ENCODE measurements at places on chromosomes 4 and X. TPM values are rescaled to one million over a fixed set of nuclear protein-coding genes. Genes with fewer than 3 reads are reported as not detected.
A peak's percentile ranks its signal among the peaks of the same experiment; 100 is the strongest.

EFHC2 gene
- 2.9 TPM for total RNA-seq

GRCh38 chrX:50770702-50771101 lies 43.3 kb downstream of the SHROOM4 start:
- no peaks in the 10 kb centered on the region for H3K36me3 ChIP-seq
- H3K27ac ChIP-seq: no peak overlapping the region
- DNase-seq: no peak
- no peak overlapping the region for H3K4me3 ChIP-seq

DNA sequence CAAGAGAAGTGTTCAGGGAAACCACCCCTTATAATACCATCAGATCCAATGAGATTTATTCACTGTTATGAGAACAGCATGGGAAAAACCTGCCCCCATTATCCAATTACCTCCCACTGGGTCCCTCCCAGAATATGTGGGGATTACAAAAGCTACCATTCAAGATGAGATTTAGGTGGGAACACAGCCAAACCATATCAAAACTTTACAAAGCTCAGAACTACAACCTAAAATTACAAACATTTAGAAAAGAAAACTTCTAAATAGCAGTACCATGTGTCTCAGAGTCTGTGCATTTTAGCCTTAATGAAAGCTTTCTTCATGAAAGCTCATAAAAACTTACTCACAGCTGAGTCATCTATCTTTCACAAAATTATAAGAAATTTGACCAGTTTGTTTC lies 1442.8 kb upstream of the PCDH7 start:
- H3K27ac ChIP-seq: no peak overlapping the region
- DNase-seq: no peak
- H3K36me3 ChIP-seq: no peaks in the 10 kb centered on the region
- H3K4me3 ChIP-seq: no peak overlapping the region

DNA sequence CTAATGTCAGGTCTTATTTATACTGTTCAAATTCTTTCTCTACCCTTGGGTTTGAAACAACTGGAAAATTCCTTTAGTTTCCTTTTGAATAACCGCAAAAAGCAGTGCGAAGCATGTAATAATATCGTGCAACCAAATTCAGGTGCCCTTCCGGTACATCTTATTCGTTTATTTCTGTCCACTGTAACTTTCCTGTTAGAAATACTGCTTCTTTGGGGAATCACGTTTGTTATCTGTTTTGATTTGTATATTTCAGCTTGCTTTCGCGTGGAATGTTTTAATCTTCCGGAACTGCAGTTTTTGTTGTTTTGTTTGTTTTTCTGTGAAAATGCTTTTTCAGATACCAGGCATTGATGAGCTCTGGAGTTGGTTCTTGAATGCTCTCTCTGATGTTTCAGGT lies 85.7 kb upstream of the HPRT1 start:
- H3K27ac ChIP-seq: peak overlapping the region; percentile 92
- DNase-seq: no peak
- H3K4me1 ChIP-seq: peaks cover 18% of the 10 kb centered on the region
- H3K27me3 ChIP-seq: no peaks in the 10 kb centered on the region
- peak overlapping the region; percentile 72 for H3K4me3 ChIP-seq
- H3K36me3 ChIP-seq: no peaks in the 10 kb centered on the region

DGKK gene
- total RNA-seq: not detected

UGT8 gene
- under 0.01 TPM for total RNA-seq

GRCh38 chrX:48719958-48720357 lies 23.4 kb downstream of the SUV39H1 start:
- no peaks in the 10 kb centered on the region for H3K27me3 ChIP-seq
- no peak overlapping the region for H3K27ac ChIP-seq
- DNase-seq: no peak
- H3K4me1 ChIP-seq: no peaks in the 10 kb centered on the region
- no peaks in the 10 kb centered on the region for H3K36me3 ChIP-seq

DNA sequence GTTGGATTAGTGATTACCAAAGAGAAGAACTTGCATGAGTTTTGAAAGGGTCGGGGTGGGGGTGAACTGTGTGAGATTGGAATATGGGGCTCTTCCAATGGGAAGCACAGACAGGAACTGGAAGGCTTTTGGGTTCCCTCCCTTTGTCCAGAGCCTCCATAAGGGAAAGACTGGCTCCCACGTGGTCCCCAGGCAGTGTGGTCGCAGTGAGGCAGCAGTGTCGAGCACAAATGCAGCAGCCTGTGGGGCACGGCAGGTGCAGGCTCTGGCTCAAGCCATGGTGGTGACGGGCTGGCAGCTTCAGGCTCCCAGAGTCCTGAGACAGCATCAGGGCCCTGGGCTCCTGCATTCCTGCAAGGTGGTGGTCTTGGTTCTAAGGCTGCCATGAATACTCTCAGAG lies 45.5 kb downstream of the VCX2 start:
- H3K36me3 ChIP-seq: no peaks in the 10 kb centered on the region
- no peaks in the 10 kb centered on the region for H3K4me1 ChIP-seq
- no peaks in the 10 kb centered on the region for H3K27me3 ChIP-seq
- no peak overlapping the region for H3K27ac ChIP-seq
- DNase-seq: no peak
- H3K4me3 ChIP-seq: no peak overlapping the region

DAPP1 gene
- 0.86 TPM for total RNA-seq

DNA sequence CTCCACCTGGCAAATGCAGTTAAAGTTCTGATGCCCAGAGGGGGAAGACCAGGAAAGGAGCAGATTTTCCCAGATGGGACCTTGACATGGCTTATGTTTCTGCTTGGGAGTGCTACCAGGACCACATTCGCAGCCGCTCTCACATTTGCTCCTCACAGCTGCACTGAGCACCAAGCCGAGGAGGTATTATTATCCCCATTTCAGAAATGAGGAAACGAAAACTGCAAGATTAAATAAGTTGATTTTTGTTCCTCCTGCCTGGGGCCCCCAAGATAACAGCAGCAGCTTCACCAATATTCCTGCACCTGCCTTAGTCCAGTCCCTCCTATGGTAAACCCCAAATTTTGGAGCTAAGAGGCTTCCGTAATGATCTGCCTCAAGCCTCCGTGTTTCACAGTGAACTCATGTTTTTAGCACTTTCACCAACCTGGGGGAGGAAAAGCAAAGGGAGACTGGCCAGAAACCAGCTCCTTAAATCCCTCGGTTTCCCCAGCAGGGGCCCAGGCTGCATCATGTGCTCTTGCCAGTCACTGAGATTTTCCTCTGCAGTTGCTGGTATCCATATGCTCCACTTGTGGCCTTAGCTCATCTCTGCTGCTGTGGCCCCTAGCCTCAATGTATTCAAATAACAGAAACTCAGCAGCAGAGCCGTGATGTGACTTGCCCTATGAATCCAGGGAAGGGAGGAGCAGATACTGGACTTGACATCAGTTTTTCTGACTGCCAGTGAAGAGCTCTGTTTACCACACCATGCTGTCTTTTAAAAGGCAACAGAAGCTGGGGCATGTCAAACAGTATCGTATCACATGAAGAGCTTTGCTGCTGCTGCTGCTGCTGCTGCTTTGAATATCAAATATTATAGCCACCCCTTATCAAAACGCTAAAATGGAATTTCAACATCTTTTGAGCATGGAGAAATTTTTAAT lies 95.5 kb upstream of the KLHL13 start:
- no peak for DNase-seq
- H3K27me3 ChIP-seq: no peaks in the 10 kb centered on the region
- no peak overlapping the region for H3K4me3 ChIP-seq
- H3K27ac ChIP-seq: no peak overlapping the region
- no peaks in the 10 kb centered on the region for H3K36me3 ChIP-seq
- no peaks in the 10 kb centered on the region for H3K4me1 ChIP-seq

DKC1 gene
- 22.9 TPM for total RNA-seq

Measured in esophagus muscularis mucosa (tissue), 4 donors.